ENCODE measurements at places on chromosomes 13 and 19. TPM values are rescaled to one million over a fixed set of nuclear protein-coding genes. Genes with fewer than 3 reads are reported as not detected.

The ZNF43 gene
- total RNA-seq: 2.9 TPM

The MYCBP2 gene
- total RNA-seq: 65.2 TPM

The GATAD2A gene
- 61.7 TPM for total RNA-seq

The ZNF749 gene
- total RNA-seq: 20.0 TPM

The SLC7A10 gene
- total RNA-seq: not detected

The CEACAM8 gene
- total RNA-seq: not detected

The SMIM17 gene
- total RNA-seq: 0.24 TPM

The ANGPTL8 gene
- total RNA-seq: not detected

The CD79A gene
- total RNA-seq: 0.48 TPM

The SCEL gene
- total RNA-seq: 51.6 TPM

The CCL25 gene
- total RNA-seq: not detected

The C13orf42 gene
- not detected for total RNA-seq

The MTIF3 gene
- 57.4 TPM for total RNA-seq

The MEGF8 gene
- total RNA-seq: 15.1 TPM

The ZNF296 gene
- 0.48 TPM for total RNA-seq

The RGL3 gene
- not detected for total RNA-seq

All from tracheal epithelial cell (primary cell).